ENCODE measurements at places on chromosomes 1 and 21.

DNA sequence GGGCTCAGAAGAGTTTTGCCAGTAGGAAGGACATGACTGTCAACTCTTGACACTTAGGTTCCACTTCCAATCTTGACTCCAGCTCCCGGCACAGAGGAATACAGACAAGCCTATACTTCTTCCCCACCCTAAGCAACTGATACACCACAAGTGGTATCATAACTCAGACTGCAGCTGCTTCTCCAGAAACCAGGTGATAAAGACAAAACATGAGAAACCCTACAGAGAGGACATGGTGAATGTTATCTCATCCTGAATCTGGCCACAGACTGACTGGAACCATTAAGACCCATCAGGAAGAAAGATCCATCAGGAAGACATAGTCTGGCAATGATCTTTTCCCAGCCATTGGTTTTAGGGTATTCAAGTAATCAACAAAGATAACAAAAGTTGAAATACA is 13.8 kb downstream of the PAXBP1 start:
- DNase-seq: no peak

DNA sequence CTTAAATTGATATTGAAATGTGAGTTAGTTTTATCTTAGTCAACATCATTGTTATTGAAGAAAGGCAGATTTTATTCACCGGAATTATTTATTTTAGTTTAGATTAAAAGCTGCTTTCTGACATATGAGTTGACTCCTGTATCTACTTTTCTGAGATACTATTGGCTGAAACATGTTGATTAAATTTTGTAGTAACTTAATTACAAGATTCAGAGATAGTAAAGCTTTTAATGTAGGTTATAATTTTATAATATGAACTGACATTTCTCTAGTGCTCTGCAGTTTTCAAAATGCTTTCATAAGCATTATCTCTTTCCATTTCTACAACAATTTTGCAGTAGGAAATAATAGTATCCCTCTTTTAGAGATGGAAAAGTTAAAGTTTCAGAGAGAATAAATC is 616.0 kb downstream of the USP25 start:
- DNase-seq: no peak

DNA sequence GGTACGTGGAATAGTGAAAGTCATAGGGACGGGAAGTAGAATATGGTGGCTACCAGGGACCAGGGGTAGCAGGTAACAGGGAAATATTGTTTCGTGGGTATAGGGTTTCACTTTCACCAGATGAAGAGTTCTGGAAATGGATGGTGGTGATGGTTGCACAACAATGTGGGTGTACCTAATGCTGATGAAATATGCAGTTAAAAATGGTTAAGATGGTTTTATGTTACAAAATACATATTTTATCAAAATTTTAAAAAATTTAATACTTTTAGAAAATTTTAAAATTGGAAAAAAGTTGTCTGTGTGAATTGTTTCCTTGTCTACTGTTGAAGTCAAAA is 55.5 kb upstream of the TLR5 start:
- no peak for DNase-seq

DNA sequence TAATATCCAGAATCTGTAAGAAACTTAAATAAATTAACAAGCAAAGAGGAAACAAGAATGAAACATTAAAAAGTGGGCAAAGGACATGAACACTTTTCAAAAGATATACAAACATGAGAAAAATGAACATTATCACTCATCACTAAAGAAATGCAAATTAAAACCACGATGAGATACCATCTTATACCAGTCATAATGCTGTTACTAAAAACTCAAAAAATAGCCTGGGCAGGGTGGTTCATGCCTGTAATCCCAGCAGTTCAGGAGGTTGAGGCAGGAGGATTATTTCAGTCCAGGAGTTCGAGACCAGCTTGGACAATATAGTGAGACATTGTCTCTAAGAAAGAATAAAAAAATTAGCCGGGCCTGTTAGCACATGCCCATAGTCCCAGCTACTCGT is 6.1 kb downstream of the ZNF124 start:
- DNase-seq: no peak

- DNase-seq: no peak
These were observed 73.5 kb upstream of the WNT4 start for GRCh38 chr1:22216210-22216883.

- no peak for DNase-seq
These were observed 108.2 kb downstream of the CLEC20A start for GRCh38 chr1:178388418-178389145.

DNA sequence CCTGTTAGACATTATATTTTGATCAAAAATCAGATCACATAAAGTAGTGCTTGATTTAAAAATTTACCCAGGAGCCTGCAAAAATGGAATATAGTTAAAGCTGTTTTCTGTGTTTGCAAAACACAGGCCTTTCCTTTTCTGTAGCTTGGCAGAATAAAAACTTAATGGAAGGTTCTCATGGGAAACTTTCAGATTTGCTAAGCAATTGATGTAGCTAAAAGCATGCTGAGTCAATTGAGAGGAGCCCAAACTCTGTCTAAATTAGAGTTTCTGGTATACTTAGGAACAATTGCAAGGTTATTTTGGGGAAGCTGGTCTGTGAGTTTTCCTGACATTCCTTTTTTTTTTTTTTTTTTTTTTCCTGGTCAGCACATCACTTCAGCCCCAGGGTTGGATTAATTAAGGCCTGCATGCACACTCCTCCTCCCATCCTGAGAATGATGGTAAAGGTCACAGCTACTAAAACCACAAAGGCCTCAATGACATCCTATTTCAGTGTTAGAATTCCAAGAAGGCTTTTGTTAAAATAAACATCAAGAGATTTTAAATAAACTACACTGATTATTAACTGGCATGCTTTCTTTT is 608.7 kb downstream of the PLPP3 start:
- no peak for DNase-seq

Measured in CD4-positive, alpha-beta T cell treated with Interleukin-2 at 100 ng/mL for 4 hours (primary cell).